ENCODE measurements at places on chromosomes 11 and 22.

GRCh38 chr22:44623771-44624510 lies 78.1 kb upstream of the PRR5 start:
- H3K27ac ChIP-seq, result no peak overlapping the region
- DNase-seq, result no peak
- H3K4me1 ChIP-seq, result no peaks in the 10 kb centered on the region

DNA sequence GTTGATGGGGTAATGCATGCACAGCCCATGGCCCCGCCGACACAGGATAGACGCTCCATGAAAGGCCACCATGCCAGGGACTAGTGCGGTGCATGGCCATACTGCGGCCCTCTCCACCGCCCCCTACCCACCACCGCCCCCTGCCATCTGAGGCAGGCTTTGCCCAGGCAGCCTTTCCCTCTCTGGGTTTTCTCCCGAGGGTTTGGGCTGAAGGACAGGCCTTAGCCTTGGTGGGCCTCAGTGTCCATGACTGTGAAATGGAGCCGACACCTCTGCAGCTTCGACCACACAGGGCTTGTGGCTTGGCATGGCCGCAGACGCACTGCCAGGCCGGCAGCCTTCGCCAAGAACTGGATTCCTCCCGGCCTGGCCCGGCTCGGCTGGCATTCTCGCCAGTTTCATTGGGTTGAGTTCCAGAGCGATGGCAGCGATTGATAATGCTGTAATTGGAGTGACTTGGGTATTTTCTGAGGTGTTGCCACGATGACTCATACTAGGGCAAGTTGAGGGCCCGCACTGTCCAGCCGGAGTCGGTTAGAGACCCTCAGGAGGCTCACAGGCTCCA lies 111.3 kb downstream of the WNT7B start:
- no peak for DNase-seq
- peaks cover 33% of the 10 kb centered on the region for H3K4me1 ChIP-seq
- H3K36me3 ChIP-seq, result no peaks in the 10 kb centered on the region
- H3K4me3 ChIP-seq, result no peak overlapping the region
- peaks cover 54% of the 10 kb centered on the region for H3K27me3 ChIP-seq

GRCh38 chr11:116281173-116282160 lies 491.3 kb downstream of the BUD13 start:
- no peaks in the 10 kb centered on the region for H3K36me3 ChIP-seq
- H3K27me3 ChIP-seq, result no peaks in the 10 kb centered on the region
- no peak for DNase-seq
- H3K27ac ChIP-seq, result no peak overlapping the region
- H3K4me3 ChIP-seq, result no peak overlapping the region

DNA sequence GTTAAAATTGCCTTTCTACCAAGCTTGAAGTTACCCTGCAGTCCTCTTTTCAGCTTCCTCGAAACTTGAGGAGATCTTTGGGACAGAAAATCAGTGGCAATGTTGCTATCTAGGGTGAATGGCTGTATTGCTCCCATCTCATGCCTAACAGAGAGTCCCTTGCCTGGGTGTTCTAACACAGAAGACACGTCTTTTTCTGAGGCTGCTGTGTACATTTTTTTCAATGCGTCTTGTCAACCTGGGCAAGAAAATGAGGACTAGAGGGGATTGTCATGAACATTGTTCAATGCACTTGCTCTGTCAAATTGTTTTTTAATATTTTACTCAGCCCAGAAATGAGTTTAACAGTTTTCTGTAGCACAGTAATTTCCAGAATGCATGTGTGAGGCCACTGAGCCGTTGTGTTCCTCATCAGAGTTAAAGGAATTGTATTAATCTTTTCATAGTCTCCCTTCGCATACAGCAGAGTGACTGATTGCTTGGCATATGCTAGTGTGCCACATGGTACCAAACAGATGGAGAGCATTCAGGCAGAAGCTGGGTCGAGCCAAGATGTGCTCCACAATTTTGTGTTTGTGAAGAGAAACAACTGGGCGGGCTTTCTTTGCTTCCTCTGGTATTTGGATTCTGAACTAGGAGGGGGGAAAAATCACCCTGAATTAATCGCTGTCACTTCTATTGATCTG lies 86.0 kb downstream of the CASP12 start:
- DNase-seq, result no peak
- H3K27me3 ChIP-seq, result no peaks in the 10 kb centered on the region
- no peaks in the 10 kb centered on the region for H3K36me3 ChIP-seq
- H3K4me1 ChIP-seq, result no peaks in the 10 kb centered on the region

DNA sequence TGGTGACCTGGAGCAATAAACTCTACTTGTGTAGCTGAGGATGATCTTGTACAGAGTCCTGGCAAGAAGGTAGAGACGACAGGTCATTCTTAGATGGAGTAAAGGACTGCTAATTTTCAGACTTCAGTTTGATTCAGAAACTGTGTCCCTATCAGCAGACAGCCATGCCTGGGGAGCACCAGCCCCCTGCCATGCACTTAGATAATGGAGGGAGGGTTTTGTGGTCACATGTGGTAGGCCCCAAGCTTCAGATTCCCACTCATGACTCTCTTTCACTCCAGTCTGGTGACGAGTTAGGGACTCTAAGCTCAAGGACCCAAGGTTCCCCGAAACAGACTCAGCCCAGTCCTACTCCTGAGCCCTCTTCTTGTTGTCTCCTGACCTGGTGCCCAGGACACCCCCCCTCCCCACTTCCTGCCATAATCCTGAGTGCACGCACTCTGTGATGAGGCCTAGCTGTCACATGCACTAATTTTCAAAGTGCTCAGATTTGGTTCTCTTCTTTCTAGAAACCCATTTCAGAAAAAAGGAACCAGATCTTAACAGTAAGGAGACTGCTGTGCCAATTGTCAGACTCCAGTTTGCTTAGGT lies 10.2 kb upstream of the AMPD3 start:
- no peak for DNase-seq
- no peaks in the 10 kb centered on the region for H3K27me3 ChIP-seq
- H3K4me3 ChIP-seq, result no peak overlapping the region
- no peaks in the 10 kb centered on the region for H3K36me3 ChIP-seq
- H3K4me1 ChIP-seq, result peaks cover 4% of the 10 kb centered on the region
- H3K27ac ChIP-seq, result no peak overlapping the region

DNA sequence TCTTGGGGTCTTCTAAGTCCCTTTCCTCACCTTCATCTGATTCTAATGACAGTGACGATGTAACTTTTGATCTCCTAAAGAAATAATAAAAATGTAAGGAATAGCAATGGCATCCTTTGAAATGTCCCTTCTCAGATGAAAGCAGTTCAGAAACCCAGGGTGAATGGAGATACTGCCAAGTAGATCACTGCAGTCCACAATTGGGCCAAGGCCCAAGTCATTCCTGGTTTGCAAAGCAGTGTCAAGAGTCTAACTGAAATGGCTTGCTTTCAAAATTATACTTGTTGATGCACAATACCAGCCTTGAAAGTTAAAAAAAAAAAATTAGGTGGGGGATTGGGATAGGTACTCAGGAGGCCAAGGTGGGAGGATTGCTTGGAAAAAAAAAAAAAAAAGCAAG lies 20.4 kb downstream of the ASCC2 start:
- peaks cover 44% of the 10 kb centered on the region for H3K36me3 ChIP-seq
- no peak overlapping the region for H3K4me3 ChIP-seq
- no peaks in the 10 kb centered on the region for H3K27me3 ChIP-seq

DNA sequence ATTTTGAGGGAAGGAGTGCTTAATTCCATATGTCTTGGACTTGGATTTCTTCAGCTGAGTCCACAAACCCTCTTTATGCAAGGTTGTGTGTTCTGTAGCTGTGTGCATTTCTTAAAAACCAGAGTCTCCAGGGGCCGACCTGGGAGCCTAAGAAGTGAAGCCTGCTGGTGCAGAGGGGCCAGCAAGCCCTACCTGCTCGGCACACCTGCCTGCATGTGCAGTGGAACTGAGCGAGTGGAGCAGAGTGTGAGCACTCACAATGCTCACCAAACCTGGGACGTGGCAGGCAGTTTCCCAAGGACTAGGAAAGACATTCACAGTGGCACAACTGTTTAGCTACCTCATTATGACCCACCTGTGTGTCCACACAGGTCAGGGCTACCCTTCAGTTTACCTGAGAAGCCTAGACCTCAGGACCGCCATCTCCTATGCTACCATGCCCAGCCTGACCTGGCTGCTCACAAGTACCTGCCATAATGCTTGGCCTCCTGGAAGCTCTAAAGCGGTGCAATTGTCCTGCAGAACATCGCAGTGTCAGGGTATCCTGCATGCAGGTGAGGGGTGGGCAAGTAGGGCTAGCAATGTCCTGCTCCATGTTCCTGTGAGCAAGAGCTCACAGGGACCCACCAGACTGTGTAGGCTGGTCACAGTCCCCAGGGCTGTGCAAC lies 3.8 kb downstream of the C22orf39 start:
- H3K36me3 ChIP-seq, result peaks cover 3% of the 10 kb centered on the region
- H3K27me3 ChIP-seq, result no peaks in the 10 kb centered on the region
- DNase-seq, result no peak

- no peak overlapping the region for H3K4me3 ChIP-seq
- H3K4me1 ChIP-seq, result no peaks in the 10 kb centered on the region
Observed at GRCh38 chr22:39663751-39664150, 93.2 kb downstream of the CACNA1I start.

- peaks cover 53% of the 10 kb centered on the region for H3K4me1 ChIP-seq
- DNase-seq, result no peak
- no peaks in the 10 kb centered on the region for H3K27me3 ChIP-seq
- H3K36me3 ChIP-seq, result peaks cover 10% of the 10 kb centered on the region
Observed at GRCh38 chr11:35618497-35619115, 346 bp downstream of the FJX1 start.

- H3K27ac ChIP-seq, result no peak overlapping the region
- no peaks in the 10 kb centered on the region for H3K36me3 ChIP-seq
- H3K4me1 ChIP-seq, result no peaks in the 10 kb centered on the region
- DNase-seq, result no peak
- H3K4me3 ChIP-seq, result no peak overlapping the region
Observed at GRCh38 chr22:39935116-39935515, 25.1 kb upstream of the TMA7B start.

GRCh38 chr22:30882184-30882717 lies 86.3 kb downstream of the MORC2 start:
- no peak overlapping the region for H3K27ac ChIP-seq
- no peaks in the 10 kb centered on the region for H3K36me3 ChIP-seq
- no peaks in the 10 kb centered on the region for H3K4me1 ChIP-seq
